ENCODE measurements at places on chromosomes 7 and 10. TPM values are rescaled to one million over a fixed set of nuclear protein-coding genes. Genes with fewer than 3 reads are reported as not detected.

DNA sequence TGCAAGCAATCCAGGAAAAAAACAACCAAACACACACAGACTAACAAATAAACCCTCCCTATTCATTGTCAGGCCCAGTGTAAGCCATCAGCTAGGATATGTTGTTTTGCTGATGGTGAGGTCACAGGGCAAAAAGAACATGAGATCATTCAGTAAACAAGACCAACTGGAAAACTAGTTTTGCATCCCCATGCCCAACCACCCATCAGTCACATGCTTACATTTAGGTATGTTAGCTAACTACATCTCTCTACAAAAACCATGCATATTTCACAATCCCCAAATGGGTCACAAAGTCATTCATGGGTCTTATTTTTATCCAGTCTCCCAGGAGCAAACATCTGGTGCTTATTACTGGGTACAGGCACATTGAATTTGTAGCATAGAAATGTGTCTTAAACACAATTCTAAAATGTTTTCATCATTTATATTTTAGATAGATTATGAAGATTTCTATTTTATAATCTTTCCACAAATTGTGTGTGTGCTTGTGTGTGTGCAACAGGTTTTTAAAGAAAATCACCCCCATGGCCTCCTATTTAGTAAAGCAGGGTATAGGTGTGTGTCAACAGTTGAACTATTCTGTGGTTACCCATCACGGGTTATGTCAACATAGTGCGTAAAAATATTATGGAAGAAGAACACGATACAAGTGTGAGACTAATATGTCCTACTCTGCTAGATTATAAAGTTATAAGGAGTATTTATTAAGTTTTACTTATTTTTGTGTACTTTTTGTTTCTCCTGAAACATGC is 103.8 kb upstream of the AKR1E2 start:
- H3K4me3 ChIP-seq: no peak overlapping the region
- H3K27ac ChIP-seq: no peak overlapping the region
- H3K36me3 ChIP-seq: no peaks in the 10 kb centered on the region
- DNase-seq: no peak
- no peaks in the 10 kb centered on the region for H3K27me3 ChIP-seq

- H3K27ac ChIP-seq: no peak overlapping the region
- no peaks in the 10 kb centered on the region for H3K27me3 ChIP-seq
- DNase-seq: no peak
- H3K4me1 ChIP-seq: no peaks in the 10 kb centered on the region
- no peaks in the 10 kb centered on the region for H3K36me3 ChIP-seq
Observed at GRCh38 chr7:138359870-138360559, 100.0 kb upstream of the TRIM24 start.

GRCh38 chr10:19922236-19922963 is 106.2 kb downstream of the PLXDC2 start:
- H3K4me1 ChIP-seq: peaks cover 21% of the 10 kb centered on the region
- DNase-seq: peak; percentile 72

DNA sequence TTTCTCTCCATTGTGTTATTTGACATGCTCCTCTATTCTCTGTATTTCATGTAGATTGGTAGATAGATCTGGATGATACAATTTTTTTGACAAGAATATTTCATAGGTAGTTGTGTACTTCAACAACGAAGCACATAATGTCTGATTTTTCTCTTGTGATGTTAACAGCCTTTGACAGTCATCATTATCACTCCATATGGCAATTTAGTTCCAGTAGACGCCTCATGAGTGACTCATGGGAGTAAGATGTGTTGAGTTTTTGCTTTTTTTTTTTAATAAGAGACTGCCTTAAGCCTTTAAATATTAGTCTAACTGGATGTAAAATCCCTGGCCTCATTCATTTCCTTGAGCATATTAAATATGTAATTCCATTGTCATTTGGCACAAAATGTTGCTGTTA is 123.5 kb upstream of the ZNF32 start:
- H3K36me3 ChIP-seq: no peaks in the 10 kb centered on the region
- no peak overlapping the region for H3K4me3 ChIP-seq
- no peak overlapping the region for H3K27ac ChIP-seq
- no peak for DNase-seq
- no peaks in the 10 kb centered on the region for H3K4me1 ChIP-seq

DNA sequence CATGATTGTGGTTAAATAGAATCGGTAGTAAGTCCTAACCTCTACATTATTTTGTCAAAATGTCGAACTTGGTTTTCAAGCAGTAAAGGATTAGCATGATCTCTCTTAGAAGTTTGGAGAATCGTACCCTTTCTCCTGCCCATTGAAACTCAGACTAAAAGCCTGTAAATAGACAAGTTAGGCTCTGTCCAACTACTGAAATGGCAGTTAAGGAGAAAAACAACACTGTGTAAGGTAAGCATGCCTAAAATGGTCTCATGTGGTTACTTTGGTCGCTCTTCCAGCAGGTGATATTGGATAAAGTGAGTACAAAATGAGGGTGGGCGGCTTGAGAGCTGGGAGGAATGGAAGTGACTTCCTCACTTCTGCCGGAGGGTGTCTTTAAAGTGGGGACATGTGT is 25.0 kb downstream of the SEC61A2 start:
- H3K27me3 ChIP-seq: no peaks in the 10 kb centered on the region
- DNase-seq: no peak
- H3K36me3 ChIP-seq: no peaks in the 10 kb centered on the region
- no peak overlapping the region for H3K4me3 ChIP-seq

- peak; percentile 21 for DNase-seq
- H3K27me3 ChIP-seq: no peaks in the 10 kb centered on the region
- peaks cover 11% of the 10 kb centered on the region for H3K4me1 ChIP-seq
- peak overlapping the region; percentile 59 for H3K27ac ChIP-seq
Observed at GRCh38 chr10:28179006-28179742, 123.7 kb downstream of the MPP7 start.

DNA sequence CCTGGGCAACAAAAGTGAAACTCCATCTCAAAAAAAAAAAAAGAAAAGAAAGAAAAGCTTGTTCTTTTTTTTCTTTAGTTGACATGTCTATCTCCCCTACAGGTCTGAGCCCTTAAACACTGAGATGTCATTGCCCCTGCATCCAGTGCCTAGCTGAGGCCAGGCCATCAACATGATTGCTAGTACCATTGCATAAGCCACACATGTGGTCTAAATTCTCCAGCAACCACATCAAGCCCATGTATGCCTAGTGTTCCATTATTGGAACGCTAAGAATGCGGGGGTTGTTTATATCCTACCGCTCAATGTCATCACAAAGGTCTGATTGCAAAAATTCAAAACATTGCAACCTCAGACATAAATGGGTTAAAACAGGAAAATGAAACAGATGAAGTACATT is 62.7 kb downstream of the NPTX2 start:
- no peak for DNase-seq
- no peaks in the 10 kb centered on the region for H3K27me3 ChIP-seq
- no peak overlapping the region for H3K27ac ChIP-seq
- no peaks in the 10 kb centered on the region for H3K36me3 ChIP-seq
- no peaks in the 10 kb centered on the region for H3K4me1 ChIP-seq

DNA sequence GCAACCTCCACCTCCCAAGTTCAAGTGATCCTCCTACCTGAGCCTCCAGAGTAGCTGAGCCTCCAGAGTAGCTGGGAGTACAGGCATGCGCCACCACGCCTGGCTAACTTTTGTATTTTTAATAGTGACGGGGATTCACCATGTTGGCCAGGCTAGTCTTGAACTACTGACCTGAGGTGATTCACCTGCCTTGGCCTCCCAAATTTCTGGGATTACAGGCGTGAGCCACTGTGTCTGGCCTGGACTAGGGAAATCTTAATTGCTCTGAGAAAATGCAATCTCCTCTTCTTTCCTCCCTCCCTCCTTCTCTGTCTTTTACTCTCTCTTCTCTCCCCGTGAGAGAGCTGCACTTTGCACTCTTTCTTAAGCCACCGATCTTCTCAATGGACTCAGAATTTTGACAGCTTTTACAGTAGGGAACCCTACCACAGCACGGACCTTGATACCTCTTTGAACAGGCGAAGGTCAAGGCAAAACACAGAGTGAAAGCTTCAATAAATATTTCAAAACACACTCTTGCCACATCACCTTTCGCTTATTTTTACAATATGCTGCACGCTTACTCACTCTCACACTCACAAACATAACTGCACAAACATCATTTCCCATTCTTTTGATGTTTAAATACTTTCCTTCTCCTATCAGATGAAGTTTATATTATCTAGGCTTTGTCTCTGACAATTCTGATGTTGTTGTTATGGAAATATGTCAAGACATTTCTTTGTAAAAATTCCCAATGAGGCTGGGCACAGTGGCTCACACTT is 173.4 kb upstream of the NRP1 start:
- DNase-seq: no peak
- no peak overlapping the region for H3K27ac ChIP-seq
- H3K27me3 ChIP-seq: no peaks in the 10 kb centered on the region
- H3K36me3 ChIP-seq: no peaks in the 10 kb centered on the region
- no peaks in the 10 kb centered on the region for H3K4me1 ChIP-seq

- no peak for DNase-seq
- no peaks in the 10 kb centered on the region for H3K36me3 ChIP-seq
- H3K4me3 ChIP-seq: no peak overlapping the region
- no peaks in the 10 kb centered on the region for H3K4me1 ChIP-seq
- H3K27ac ChIP-seq: no peak overlapping the region
Observed at GRCh38 chr7:90180011-90180585, 25.8 kb downstream of the STEAP1 start.

GRCh38 chr7:149886018-149886415 is 12.2 kb downstream of the ATP6V0E2 start:
- H3K27ac ChIP-seq: no peak overlapping the region
- no peaks in the 10 kb centered on the region for H3K4me1 ChIP-seq
- H3K36me3 ChIP-seq: no peaks in the 10 kb centered on the region

GRCh38 chr7:73433924-73434700 is 534 bp downstream of the FZD9 start:
- DNase-seq: no peak
- peak overlapping the region; percentile 14 for H3K4me3 ChIP-seq
- H3K27ac ChIP-seq: no peak overlapping the region
- H3K27me3 ChIP-seq: no peaks in the 10 kb centered on the region
- peaks cover 5% of the 10 kb centered on the region for H3K4me1 ChIP-seq

- no peak overlapping the region for H3K4me3 ChIP-seq
- no peaks in the 10 kb centered on the region for H3K4me1 ChIP-seq
- no peaks in the 10 kb centered on the region for H3K36me3 ChIP-seq
- H3K27ac ChIP-seq: no peak overlapping the region
- DNase-seq: no peak
Observed at GRCh38 chr7:17912050-17912449, 28.2 kb downstream of the SNX13 start.

GRCh38 chr7:46682836-46683624 is 762.0 kb upstream of the IGFBP3 start:
- no peaks in the 10 kb centered on the region for H3K36me3 ChIP-seq
- no peak overlapping the region for H3K27ac ChIP-seq
- H3K4me3 ChIP-seq: no peak overlapping the region
- no peaks in the 10 kb centered on the region for H3K27me3 ChIP-seq

- no peaks in the 10 kb centered on the region for H3K36me3 ChIP-seq
- no peak overlapping the region for H3K4me3 ChIP-seq
- DNase-seq: no peak
- H3K27ac ChIP-seq: no peak overlapping the region
Observed at GRCh38 chr7:21134631-21135030, 293.3 kb upstream of the SP4 start.

Gene AEBP1
- total RNA-seq: 342 TPM

Gene TAS2R3
- 26.6 TPM for total RNA-seq

Gene CYP26C1
- total RNA-seq: 0.15 TPM

Gene ARMC3
- total RNA-seq: not detected

Gene MOGAT3
- total RNA-seq: not detected

Gene UTF1
- not detected for total RNA-seq

Gene ZNF655
- total RNA-seq: 142 TPM

Measured in uterus (tissue), 4 donors.